ENCODE measurements at places on chromosomes 2 and 18.
A peak's percentile ranks its signal among the peaks of the same experiment; 100 is the strongest.

DNA sequence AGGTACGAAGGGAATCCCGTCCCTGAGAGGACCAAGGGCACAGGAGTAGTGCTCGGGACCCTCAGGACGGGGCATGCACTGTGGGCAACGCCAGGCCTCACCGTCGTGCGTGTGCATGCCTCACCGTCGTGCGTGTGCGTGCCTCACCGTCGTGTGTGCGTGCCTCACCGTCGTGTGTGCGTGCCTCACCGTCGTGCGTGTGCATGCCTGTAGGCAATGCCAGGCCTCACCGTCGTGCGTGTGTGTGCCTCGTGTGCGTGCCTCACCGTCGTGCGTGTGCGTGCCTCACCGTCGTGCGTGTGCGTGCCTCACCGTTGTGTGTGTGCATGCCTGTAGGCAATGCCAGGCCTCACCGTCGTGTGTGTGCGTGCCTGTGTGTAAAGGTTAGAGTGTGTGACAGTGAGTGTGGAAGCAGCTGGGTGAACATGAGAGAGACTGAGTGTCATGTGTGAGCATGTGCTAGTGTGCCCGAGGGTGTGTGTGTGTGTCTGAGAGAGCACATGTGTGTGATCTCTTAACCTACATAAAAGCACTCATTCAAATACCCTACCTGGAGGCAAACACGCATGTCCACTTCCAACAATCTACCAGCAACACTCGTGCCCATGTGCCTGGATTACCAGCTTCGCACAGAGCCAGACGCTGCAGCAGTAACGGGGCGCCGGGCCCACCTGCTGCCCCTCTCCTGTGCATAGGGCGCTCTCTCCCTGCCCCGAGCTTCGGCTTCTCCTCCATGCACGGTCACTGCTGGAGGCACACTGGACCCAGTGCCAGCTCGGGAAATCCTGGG lies 36.3 kb downstream of the ZNF516 start:
- peak; percentile 26 for DNase-seq

- DNase-seq, result no peak
Observed at GRCh38 chr2:146437712-146438111, 1407.1 kb upstream of the ACVR2A start.

- no peak for DNase-seq
Observed at GRCh38 chr2:160145471-160145870, 54.6 kb downstream of the ITGB6 start.

GRCh38 chr18:55300421-55300935 lies 287.5 kb downstream of the TCF4 start:
- DNase-seq, result peak; percentile 80

DNA sequence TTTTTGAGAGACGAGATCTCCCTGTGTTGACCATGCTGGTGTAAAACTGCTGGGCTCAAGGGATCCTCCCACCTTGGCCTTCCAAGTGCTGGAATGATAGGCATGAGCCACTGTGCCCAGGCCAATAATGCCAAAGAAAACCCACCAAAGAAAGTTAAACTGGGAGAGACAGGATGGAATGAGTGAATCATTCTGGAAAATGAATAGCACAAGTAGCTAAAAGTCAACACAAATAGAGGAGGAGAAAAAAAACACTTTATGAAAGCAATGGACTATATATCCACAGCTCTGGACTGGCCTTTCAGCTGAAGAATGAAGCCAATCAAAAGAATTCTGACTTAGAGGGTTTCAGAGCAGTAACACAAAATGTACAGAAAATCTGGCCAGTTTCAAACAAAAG lies 23.9 kb downstream of the IAH1 start:
- DNase-seq, result no peak

GRCh38 chr2:71934320-71934593 lies 213.4 kb downstream of the CYP26B1 start:
- DNase-seq, result no peak

DNA sequence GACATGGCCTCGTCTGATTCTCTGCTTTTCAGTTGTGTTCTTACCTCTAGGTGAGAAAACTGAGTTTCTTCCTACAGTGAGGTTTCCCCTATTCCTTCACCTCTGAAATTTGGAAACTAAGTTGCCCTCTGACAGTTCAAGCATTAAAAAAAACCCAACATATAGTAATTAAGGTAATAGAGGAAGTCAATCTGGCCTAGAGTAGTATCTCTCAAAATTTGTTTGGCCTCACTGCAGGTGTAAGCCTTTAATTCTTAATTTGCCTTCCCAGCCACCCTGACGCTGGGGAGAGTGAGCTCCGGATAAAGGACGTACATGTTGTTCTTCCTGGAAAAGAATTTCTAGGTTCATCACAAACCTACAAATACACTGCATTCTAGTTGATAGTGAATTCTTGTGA lies 1.4 kb downstream of the CAD start:
- no peak for DNase-seq

DNA sequence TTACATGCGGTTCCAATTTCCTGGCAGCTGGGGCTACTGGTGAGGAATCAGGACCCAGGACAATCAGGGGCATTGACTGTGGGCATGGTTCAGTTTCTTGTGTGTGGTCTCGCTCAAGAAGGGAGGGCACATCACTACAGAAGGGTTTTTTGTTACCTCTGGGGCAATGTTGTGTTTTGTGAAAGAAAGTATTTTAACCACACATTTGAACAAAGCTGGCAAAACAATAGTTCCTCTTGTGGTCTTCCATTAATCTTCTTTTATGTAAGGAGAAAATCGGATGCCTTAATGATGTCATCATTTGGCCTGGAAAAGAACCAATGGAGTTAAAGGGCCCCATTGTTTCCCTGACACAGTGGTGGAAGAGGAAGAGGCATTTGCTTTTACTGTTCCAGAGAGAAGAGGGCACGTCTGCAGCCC lies 197.4 kb downstream of the SH3BP4 start:
- no peak for DNase-seq

DNA sequence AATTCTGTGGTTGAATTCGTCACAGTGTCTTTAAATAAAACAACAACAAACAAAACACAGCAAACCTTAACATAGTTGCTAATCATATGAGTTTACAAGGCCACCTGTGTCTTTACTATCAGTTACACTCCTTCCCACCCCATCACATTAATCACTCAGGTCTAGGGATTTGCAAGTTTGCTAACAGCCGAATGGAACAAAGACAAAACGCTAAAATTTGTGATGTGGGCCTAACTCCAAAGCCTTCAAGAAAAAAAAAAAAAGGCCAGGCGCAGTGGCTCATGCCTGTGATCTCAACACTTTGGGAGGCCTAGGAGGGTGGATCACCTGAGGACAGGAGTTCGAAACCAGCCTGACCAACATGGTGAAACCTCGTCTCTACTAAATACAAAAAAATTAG lies 566 bp upstream of the POLI start:
- no peak for DNase-seq

DNA sequence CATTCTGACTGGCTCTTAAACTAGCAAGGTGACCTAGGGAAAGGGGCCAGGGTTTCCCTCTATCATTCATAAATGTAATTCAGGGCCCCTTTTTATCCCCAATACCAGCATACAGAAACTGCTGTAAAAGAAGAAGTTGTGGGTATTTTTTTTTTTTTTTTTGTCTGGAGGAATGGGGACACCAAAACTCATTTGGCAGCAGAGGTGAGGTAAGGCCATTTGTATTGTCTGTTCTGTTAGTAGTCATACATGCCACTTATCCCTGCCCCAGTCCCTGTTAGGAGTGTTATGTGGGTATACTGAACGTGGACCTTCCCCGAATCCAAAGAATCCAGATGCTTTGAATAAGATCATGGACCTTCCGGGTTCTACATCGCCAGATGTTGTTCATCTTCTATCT lies 1.7 kb downstream of the SEPTIN2 start:
- DNase-seq, result no peak

GRCh38 chr2:233116946-233117345 lies 56.8 kb downstream of the INPP5D start:
- DNase-seq, result no peak

GRCh38 chr2:213199871-213200270 lies 48.5 kb upstream of the IKZF2 start:
- no peak for DNase-seq

GRCh38 chr2:143140864-143141661 lies 11.8 kb downstream of the ARHGAP15 start:
- DNase-seq, result no peak

DNA sequence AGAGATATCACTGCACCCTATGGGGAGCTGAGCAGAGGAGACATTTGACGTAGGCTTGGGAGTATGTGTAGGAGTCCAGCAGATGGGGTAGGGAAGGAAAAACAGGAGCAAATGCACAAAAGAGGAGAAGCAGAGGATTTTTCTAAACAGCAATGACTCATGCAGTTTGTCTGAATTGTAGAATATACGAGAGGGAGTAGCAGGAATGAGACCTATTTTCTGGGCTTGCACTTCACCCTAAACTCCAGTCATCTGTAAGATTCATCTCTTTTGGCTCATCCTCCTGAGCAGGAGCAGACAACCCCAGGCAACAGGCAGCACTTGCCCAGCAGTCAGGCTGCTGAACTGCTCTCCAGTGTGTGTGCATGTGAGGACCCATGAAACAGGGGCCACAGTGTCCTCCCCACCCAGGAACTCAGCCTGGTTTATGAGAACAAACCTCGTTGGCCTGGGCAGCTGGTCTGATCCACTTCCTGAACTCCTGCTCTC lies 100.2 kb upstream of the CDC42EP3 start:
- DNase-seq, result no peak
